ENCODE measurements at places on chromosomes 12 and 14.

GRCh38 chr12:123705935-123706334 lies 6.2 kb upstream of the ATP6V0A2 start:
- peak; percentile 34 for DNase-seq

DNA sequence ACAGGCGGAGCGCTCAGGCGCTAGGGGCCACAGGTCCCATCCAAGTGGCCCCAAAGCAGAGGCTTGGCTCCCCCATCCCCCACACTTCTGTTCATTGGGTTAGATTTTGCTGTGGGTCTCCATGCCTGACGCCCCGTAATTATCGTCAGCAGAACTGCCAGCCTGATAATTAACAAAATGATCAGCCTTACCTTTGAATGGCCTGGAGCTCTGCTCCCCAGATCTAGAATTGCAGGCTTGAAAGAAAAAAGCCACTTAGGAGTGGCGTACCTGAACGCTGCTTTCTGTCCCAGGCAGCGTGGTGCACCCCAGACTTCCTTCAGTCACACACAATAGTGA lies 28.7 kb upstream of the LRP1-AS start:
- no peak for DNase-seq

DNA sequence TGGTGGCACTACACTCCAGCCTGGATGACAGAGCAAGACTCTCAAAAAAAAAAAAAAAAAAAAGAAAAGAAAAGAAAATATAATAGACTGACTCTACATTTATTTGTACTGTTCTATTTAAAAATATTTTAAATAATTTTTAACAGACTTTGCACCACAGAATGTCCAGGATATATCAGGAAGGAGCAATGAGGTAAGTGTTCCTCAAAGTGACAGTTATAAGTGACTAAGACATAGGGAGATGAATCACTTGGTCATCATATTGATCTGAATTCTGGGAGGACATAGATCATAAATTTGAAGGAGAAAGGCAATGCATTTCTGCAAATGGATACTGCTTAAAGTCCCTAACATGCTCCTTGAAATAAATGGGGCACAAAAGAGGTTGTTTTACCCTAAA lies 221.5 kb downstream of the KCNC2 start:
- no peak for DNase-seq

GRCh38 chr12:109157986-109158385 lies 41.6 kb downstream of the ACACB start:
- DNase-seq, result no peak

GRCh38 chr12:64983771-64984278 lies 137.3 kb downstream of the WIF1 start:
- DNase-seq, result peak; percentile 68

DNA sequence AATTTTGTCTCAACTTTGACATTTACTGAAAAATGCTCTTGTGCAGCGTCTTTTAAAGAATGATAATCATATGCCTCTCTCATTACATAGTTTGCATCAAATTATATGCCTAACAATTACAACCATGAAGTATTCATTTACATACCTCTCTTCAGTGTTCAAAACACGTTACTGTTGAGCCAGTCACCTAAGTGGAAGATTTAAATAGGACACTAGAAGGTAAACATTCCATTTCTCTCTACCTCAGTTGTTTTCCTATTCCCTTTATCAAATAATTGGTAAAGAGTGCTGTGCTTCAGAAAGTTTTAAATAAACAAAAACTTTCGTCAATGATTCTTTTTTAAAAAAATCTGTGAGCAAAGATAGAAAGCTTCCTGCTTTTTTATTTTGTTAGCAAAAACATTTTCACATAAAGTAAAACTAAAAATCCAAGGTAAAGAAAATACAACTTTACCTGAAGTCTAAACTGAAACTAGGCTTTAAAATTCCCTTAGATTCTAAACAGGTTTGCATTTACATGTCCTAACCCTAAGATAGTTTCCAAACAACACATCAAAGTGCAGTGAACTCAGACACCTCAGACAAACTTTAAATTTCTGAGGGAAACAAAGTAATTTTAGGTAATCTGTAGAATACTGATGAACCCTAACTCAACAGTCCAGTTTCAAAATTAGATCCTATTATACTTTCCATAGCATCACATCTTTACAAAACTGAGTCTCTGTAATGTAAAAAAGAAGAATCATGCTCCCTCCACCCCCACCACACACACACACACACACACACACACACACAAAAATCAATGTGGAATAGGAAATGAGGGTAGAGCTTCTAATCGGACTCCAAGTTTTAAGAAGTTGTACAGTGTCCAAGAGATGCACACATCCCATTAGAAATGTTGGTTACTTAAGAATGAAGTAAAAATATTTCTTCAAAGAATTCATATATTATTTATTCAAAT lies 46.2 kb downstream of the PAWR start:
- no peak for DNase-seq

DNA sequence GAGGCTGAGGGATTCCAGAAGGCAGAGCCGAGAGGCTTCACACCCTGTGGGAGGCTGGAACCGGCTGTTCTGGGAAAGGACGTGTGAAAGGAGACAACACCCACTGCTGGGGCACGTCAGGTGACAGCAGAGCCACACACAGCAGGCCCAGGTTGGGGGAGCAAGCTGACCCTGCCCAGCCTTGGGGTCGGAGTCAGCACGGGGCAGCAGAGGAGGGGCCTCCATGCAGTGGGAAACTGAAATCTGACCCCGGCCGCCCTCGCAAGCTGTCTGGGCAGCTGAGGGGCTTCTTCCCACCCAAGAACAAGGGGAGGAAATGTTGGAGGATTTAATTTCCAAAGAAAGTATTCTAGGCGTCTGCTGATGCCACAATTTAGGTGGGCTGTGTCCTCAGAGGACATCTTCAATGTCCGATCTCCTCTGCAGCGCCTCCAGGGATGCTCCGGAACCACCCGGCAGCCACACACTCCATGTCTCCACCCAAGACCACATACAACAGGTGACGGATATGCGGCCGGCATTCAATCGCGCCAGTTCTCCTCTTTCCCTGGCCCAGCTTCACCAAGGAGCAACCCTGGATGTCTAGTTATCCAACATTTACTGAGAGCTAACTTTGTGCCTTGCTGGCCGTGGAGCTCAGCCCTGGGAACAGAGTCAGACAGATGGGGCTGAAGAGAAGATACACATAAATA lies 30.7 kb downstream of the SNRNP35 start:
- DNase-seq, result peak; percentile 74

- peak; percentile 24 for DNase-seq
Observed at GRCh38 chr12:45122768-45123380, 72.0 kb upstream of the DBX2 start.

- DNase-seq, result no peak
Observed at GRCh38 chr14:62546862-62547474, 498.3 kb downstream of the KCNH5 start.

DNA sequence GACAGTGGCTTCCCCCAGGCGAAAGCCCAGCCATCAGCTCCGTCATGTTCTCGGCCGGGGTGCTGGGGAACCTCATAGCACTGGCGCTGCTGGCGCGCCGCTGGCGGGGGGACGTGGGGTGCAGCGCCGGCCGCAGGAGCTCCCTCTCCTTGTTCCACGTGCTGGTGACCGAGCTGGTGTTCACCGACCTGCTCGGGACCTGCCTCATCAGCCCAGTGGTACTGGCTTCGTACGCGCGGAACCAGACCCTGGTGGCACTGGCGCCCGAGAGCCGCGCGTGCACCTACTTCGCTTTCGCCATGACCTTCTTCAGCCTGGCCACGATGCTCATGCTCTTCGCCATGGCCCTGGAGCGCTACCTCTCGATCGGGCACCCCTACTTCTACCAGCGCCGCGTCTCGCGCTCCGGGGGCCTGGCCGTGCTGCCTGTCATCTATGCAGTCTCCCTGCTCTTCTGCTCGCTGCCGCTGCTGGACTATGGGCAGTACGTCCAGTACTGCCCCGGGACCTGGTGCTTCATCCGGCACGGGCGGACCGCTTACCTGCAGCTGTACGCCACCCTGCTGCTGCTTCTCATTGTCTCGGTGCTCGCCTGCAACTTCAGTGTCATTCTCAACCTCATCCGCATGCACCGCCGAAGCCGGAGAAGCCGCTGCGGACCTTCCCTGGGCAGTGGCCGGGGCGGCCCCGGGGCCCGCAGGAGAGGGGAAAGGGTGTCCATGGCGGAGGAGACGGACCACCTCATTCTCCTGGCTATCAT lies 663 bp downstream of the PTGER2 start:
- DNase-seq, result no peak

GRCh38 chr12:3557116-3557697 lies 66.2 kb downstream of the PRMT8 start:
- no peak for DNase-seq

DNA sequence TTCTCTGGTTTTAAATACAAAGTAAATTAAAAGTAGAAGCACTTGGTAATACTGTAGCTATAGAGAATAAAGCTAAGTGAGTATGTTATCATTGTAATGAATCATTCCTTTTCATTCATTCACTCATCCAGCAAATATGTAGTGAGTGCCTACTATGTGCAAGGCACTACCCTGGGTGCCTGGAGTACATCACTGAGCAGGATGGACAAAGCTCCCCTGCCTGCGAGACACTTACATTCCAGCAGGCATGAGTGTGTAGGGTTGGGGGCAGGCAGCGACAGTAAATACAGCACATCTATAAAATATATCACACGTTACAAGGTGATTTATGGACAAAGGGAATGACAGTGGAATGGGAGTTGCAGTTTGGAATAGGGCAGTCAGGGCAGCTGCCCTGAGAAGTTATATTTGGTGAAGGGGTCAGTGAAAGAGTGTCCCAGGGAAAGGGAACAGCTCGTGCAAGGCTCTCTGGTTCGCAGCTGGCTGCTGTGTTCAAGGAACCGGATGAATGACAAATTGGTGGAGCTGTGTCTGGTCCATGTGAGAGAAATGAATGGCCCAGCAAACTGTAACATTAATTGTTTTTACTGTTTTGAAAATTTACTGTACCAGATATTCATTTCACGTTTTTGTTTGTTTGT lies 159.6 kb downstream of the CRADD start:
- DNase-seq, result no peak

DNA sequence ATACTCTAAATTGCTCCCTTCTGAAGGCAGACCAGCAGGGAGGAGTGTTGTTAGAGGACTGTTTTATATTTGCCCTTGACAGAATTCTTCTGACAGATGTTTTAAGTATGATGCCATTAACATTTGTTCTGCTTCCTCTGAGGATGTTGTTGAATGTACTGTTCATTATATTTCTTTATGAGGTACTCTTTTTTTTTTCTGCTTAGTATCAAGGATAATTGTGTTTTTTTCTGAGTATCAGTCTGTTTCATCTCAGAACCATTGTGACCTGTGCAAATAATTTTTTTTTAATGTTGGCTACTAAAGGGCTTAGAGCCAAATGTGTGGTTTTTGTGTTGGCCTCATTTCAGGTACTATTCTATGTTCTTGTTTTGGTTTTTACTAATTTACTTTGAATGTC lies 10.6 kb downstream of the METAP2 start:
- DNase-seq, result no peak

GRCh38 chr14:49052521-49052920 lies 533.7 kb downstream of the RPS29 start:
- DNase-seq, result peak; percentile 68

- DNase-seq, result no peak
Observed at GRCh38 chr12:12872139-12872933, 19.0 kb upstream of the GPRC5A start.

DNA sequence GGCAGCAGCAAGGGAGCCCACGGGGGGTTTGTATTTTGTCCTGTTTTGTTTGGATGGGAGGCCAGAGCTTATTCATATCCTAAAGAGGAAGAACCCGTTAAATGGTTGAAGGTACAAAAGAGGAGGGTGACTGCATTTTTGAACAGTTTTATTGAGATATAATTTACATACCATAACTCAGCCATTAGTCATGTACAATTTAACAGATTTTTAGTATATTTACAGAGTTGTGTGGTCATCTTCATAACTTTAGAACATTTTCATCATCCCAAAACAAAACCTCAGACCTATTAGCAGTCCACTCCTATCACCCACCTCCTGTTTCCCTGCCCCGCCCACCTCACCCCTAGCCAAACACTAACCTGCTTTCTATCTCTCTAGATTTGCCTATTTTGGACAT lies 12.6 kb downstream of the NRDE2 start:
- no peak for DNase-seq

GRCh38 chr14:69291396-69291795 lies 31.4 kb downstream of the GALNT16 start:
- DNase-seq, result no peak
